ENCODE measurements at places on chromosomes 2 and 18.

DNA sequence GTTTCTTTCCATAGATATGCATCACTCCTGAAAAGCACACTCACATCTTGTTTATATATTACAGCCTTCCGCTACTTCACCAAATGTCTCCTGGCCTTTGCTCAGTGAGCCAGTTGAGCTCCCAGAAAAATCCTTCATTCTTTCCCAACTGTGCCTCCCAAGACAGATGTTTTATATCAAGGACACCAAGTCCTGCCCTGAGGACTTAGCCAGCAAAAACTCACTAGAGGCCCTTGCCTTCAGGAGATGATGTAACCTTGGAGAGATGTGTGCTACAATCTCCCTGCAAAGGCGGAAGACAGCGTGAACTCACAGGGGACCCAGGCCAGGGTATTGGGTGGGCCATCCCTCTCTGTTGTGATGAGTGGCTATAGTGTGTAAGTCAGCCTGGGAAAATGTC is 86.1 kb upstream of the CTAGE1 start:
- DNase-seq = no peak

- DNase-seq = no peak
These were observed 135.2 kb downstream of the RDH14 start for GRCh38 chr2:18425210-18425703.

DNA sequence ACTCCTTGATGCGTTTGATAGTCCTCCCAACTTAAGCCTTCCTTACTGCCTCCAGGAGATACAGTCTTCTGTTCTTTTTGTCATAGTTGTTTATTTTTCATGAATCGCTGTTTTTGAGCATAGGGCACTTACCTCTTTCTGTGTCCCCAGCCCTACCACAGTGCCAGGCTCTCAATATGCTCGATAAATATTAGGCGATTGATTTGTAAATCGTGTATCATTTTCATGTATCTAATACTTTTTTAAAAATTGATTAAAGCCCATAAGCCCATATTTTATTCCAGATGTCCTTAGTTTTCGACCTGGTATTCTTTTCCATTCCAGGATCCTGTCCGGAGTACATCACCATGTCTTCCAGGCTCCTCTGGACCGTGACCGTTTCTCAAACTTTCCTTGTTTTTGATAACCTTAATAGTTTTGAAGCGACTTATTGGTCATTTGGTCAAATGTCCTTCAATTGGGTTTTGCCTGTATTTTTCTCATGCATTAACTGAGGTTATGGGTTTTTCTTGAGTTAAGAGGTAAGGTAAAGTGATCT is 444 bp upstream of the MMADHC start:
- DNase-seq = no peak

- no peak for DNase-seq
These were observed 26.8 kb upstream of the ASXL2 start for GRCh38 chr2:25905126-25905525.

DNA sequence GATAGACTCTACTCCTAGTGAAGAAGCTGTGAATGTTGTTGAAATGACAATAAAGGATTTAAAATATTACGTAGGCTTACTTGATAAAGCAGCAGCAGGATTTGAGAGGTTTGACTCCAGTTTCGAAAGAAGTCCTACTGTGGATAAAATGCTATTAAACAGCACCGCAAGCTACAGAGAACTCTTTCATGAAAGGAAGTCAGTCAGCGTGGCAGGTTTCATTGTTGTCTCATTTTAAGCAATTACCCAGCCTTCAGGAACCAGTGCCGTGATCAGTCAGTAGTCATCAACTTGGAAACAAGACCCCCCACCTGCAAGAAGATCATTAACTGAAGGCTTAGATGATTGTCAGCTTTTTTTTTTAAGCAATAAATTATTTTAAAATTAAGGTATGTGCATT is 14.0 kb downstream of the USP14 start:
- no peak for DNase-seq

- DNase-seq = no peak
These were observed 529.8 kb upstream of the VRK2 start for GRCh38 chr2:57516698-57517340.

GRCh38 chr2:73103018-73103542 is 9.7 kb downstream of the RAB11FIP5 start:
- DNase-seq = no peak

- DNase-seq = no peak
These were observed 289.5 kb upstream of the REV1 start for GRCh38 chr2:99779276-99779675.

DNA sequence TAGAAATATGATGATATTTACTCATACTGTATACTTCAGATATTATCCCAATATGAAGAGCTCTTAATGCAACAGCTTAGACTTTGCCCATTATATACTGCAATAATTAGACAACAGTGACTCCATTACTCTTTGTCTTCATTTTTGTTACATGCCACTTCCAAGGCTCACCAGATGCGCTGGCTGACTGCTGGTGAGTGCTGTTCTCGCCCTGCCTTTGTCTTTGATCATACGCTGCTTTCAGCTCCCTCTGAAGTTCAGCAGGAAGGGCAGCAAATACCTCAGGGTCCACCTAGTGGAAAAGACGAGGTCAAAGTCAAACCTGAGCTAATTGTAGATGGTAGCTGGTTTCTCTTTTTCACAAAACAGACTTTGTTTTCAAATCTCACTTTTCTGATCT is 66.3 kb downstream of the EIF5B start:
- DNase-seq = no peak

DNA sequence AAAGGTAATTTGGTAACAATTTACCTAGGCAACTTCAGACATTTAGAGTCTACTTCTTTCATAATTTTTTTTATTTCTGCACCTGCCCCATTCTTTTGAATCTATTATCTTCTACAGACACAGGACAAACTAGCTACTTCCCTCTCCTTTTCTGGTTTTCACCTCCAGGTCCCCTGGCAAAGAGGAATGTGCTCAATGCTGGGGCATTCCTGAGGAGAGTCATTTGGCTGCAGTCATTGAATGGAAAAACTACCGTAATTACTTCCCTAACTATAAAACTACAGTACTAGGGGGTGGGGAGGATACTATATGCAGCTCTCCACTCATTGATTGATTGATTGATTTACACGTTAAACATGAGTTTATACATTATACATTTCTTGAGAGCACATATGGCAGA is 11.2 kb upstream of the ARHGAP28 start:
- DNase-seq = no peak

GRCh38 chr18:399631-400135 is 100.8 kb downstream of the COLEC12 start:
- no peak for DNase-seq

- DNase-seq = no peak
These were observed 108.2 kb downstream of the RHBDD1 start for GRCh38 chr2:226943862-226944620.

- DNase-seq = no peak
These were observed 1.9 kb downstream of the TANC1 start for GRCh38 chr2:158970241-158970751.

- DNase-seq = peak; percentile 59
These were observed 42.9 kb downstream of the ADI1 start for GRCh38 chr2:3476321-3476984.

GRCh38 chr18:56748698-56749268 is 97.6 kb downstream of the WDR7 start:
- DNase-seq = no peak

GRCh38 chr2:145715601-145716000 is 1195.7 kb upstream of the ZEB2 start:
- DNase-seq = no peak

DNA sequence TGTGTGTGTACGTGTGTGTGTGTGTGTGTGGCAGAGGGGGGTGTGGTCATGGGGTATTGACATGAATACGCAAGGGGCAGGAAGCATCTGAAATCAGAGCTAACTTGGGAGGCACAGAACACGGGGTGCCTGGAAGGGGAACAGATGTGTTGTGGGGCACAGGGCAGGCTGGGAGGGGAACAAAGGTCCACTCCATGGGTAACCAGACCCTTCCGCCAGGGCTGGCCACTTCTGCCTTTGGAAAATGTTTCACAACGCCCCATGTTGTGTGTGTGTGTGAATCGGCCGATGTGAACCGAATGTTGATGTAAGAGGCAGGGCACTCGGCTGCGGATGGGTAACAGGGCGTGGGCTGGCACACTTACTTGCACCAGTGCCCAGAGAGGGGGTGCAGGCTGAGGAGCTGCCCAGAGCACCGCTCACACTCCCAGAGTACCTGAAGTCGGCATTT is at the start of gene SLC11A1:
TSS of gene SLC11A1 (plus strand) at position 358 of the 451 bp plus-strand sequence. CDS start 96 bp downstream, outside the sequence.
- peak; percentile 21 for DNase-seq

DNA sequence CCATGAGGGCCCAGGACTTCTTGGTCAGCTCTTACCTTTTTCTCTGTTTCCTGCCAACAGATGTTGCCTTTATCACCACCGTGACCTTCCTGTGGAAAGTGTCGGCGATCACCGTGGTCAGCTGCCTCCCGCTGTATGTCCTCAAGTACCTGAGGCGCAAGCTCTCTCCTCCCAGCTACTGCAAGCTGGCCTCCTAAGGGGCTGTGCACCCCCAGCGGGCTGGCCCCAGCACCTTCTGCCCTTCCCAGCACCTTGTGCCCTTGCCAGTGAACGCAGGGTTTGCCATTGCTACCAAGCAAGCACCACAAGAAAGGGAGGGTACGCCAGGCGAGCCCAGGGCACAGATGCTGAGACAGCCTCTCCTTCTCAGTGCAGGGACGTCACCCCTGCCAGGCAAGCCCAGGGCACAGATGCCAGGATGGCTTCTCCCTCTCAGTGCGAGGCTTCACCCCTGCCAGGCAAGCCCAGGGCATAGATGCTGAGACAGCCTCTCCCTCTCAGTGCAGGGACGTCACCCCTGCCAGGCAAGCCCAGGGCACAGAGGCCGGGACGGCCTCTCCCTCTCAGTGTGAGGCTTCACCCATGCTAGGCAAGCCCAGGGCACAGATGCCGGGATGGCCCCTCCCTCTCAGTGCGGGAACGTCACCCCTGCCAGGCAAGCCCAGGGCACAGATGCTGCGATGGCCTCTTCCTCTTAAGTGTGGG is 18.4 kb upstream of the NFATC1 start:
- no peak for DNase-seq

GRCh38 chr2:72040629-72041571 is 106.8 kb downstream of the CYP26B1 start:
- no peak for DNase-seq

GRCh38 chr2:157692768-157693167 is 64.1 kb upstream of the ACVR1C start:
- no peak for DNase-seq

DNA sequence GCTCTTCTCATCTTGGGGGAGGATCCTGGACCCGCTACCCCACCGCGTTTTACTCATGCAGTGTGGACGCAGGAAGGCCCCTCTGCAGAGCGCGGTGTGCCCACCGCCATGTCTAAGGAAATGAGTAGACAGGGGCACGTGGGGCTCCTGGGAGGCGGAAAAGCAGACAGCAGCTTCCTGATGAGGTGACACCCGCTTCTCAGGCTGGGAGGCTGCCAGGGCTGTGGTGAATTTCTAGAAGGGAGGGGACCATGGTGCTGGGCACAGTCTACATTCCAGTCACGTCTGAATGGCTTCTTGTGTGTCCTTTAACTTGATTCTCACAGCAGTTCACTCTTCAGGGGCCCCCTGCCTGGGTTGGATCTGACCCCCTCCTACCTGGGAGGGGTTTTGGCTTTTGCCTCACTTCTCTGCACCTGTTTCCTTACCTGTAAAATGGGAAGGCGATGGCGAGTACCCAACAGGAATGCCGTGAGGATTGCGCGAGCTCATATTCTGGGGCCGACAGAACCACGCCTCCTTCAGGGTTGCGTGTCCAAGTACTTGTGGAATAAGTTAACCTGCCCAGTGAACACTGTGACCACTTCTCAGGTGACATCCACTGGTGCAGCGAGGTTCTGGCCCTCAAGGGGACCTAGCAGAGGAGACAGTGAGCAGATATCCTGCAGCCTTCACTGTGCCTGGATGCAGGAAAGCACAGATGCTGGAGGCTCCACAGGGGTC is 32.3 kb upstream of the MBP start:
- DNase-seq = no peak

GRCh38 chr2:157559061-157559460 is 69.6 kb downstream of the ACVR1C start:
- DNase-seq = no peak

GRCh38 chr18:34159691-34160185 is 65.0 kb downstream of the NOL4 start:
- DNase-seq = no peak

DNA sequence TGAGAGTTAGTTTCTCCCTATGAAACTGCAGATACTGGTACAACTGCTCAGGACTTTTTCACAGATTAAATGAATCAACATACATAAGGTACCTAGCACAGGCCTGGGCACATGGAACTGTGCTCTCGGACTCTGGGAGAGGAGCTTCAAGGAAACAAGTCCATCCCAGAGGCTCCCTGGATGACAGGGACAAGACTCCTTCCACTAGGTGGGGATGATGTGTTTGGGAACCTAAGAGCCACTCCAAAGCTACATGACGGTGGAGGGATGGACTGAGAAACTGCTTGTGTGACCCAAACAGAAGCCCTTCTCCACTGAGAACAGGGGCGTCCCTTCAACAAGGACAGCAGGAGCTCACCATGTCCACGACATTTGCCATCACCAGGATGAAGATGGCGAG is 37.1 kb downstream of the CENPO start:
- no peak for DNase-seq

GRCh38 chr2:147500819-147501395 is 343.9 kb upstream of the ACVR2A start:
- no peak for DNase-seq

- no peak for DNase-seq
These were observed at the start of gene DOK6 for GRCh38 chr18:69400253-69400975. TSS of gene DOK6 (plus strand) at chr18:69400888.

DNA sequence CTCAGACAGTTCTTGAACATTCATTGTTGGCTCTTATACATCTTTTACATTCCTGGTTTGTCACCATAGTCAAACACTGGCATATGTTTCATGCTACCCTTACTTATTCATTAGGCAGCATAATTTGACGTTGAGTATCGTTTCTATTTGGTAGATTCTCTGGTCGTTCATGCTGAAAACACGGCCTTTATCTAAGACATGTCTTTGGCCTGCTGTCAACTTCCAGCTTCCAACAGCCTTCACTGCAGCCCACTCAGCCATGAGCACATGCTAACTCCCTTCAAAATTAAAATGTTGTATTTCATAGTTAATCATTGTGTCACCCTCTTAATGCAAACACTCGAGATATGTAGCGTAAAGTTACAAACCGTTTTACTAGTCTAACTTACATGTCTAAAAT is 493.0 kb upstream of the NRP2 start:
- no peak for DNase-seq
